ENCODE measurements at places on chromosomes 4 and X. TPM values are rescaled to one million over a fixed set of nuclear protein-coding genes. Genes with fewer than 3 reads are reported as not detected.

The NAA15 gene
- total RNA-seq, result 25.7 TPM

The APBB2 gene
- 138 TPM for total RNA-seq

The TRPC3 gene
- 0.65 TPM for total RNA-seq

DNA sequence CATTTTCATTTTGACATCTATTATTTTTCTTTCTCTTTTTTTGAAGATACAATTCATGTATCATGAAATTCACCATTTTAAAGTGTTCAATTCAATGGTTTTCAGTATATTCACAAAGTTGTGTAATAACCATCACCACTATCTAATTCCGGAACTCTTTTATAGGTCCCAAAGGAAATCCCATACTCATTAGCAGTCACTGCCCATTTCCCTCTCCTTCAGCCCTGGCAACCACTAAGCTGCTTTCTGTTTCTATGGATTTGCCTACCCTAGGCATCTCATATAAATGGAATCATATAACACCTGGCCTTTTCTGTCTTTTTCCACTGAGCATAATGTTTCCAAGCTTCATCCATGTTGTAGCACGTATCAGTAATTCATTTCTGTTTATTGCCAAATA lies 3.2 kb upstream of the FGF2 start:
- DNase-seq, result no peak

DNA sequence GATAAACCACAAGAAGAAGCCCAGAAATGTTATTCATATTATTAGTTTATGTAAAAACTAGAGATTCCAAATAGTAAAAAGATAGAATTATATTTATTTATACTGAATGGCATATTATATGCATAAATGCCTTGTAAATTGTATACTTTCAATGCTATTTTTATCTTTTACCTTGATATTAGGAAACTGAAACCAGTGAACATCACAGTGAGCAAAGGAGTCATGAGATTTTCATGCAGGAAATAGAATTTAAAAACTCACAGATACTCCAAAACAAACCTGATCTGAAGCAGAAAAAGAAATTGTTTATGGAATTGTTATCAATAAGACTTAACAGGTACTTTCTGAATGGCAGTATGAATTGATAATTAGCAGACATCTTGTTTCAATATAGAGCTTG lies 207.3 kb upstream of the CENPE start:
- no peak for DNase-seq

Measured in omental fat pad (tissue), 4 donors.